Right ventricle myocardium superior (tissue), 1 donor: ENCODE measurements at places on chromosomes 3 and 15. TPM values are rescaled to one million over a fixed set of nuclear protein-coding genes. Genes with fewer than 3 reads are reported as not detected.

HTR3E gene
- not detected for total RNA-seq

GPR87 gene
- total RNA-seq, result not detected

CHRD gene
- 7.8 TPM for total RNA-seq

TRPM1 gene
- total RNA-seq, result not detected

GPR149 gene
- total RNA-seq, result not detected

NMB gene
- 1.9 TPM for total RNA-seq

SOX14 gene
- total RNA-seq, result not detected
